ENCODE measurements at places on chromosomes 7 and 10.

GRCh38 chr10:28587970-28588290, 55.0 kb downstream of the WAC start:
- DNase-seq: no peak

DNA sequence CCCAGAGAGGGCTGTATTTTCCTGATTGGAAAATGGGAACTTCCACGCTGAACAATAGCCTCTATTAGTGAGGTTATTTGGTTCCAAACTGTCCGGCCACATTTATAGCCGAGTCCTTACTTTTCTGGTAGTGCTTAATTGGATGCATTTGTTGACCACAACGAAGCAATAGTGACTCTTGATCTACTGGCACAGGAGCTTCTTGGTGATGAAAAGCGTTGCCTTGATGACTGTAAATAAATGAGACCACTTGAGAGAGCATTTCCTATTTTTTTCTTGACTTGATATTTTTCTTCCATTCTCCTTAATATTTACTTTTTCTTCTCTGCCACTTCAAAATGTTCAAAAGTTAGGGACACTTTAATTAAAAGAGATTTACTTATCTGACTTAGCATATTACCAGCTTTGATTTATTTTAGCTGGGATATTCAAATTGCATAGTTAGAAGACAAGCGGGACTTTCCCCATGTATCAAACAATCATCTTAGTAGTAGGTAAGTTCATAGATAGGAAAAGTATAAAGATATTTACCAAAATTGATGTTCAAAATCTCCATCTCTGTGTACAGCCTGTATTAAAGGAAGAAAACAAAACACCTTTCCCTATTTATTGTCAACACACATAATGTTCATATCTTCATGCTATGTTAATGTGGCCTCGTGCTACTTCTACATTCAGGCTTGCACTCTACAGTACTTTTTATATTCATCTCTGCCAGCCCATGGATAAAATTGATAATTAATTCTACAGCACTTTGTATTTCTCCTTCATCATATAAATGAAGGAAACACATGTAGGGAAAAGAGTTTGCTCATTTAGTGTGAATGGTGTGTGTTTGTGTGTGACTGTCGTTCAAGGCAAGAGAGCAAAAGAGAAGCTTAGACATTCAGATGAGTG, 5.1 kb upstream of the SP8 start:
- DNase-seq: no peak

GRCh38 chr7:85516675-85517074, 329.8 kb upstream of the SEMA3D start:
- no peak for DNase-seq

- DNase-seq: no peak
Observed at GRCh38 chr10:122454603-122455080, at the start of gene ARMS2. Gene ARMS2, plus strand, starts transcription at chr10:122454653. Its CDS starts 75 bp downstream, at chr10:122454728.

DNA sequence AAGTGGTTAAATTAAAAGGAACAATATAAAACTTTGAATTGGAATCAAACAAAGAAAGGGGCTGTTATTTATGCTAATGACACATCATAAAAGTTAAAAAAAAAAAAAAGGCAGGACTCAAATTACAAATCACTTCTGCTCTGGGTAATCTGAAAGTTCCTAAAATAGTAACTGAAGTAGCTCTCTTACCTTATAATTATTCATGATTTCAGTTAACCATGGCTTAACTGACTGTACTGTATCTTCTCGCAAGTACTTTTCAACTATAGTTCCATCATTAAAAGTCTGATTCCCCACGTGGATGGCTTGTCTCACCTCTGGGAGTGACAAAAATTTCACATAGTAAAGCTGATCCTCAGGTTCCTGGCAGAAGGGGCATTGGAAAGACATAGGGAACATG, 82.5 kb downstream of the CPVL start:
- DNase-seq: no peak

DNA sequence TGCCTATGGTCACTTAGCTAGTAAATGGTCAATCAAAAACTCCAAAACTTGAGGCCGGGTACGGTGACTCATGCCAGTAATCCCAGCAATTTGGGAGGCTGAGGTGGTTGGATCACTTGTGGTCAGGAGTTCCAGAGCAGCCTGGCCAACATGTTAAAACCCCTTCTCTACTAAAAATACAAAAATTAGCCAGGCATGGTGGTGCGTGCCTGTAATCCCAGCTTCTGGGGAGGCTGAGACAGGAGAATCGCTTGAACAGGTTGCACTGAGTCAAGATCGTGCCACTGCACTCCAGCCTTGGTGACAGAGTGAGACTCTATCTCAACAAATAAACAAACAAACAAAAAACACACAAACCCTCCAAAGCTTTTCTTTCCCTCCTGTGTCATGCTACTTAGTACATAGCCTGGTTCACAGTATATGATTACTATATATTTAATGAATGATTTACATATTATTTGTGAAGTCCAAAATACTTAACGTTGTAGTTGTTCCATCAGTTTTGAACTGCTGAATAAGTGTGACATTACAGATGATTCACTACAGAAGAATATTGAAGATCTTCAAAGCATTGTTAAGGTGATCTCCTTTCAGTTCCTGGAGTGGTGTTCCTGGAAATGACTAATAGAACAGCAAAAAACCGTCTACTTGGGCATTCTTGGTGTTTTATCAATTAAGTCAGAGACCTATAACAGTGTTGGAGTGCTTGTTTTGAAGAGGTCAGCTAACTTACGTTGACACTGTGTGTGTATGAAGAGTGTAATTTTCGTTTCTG, 72.9 kb downstream of the ADK start:
- no peak for DNase-seq

DNA sequence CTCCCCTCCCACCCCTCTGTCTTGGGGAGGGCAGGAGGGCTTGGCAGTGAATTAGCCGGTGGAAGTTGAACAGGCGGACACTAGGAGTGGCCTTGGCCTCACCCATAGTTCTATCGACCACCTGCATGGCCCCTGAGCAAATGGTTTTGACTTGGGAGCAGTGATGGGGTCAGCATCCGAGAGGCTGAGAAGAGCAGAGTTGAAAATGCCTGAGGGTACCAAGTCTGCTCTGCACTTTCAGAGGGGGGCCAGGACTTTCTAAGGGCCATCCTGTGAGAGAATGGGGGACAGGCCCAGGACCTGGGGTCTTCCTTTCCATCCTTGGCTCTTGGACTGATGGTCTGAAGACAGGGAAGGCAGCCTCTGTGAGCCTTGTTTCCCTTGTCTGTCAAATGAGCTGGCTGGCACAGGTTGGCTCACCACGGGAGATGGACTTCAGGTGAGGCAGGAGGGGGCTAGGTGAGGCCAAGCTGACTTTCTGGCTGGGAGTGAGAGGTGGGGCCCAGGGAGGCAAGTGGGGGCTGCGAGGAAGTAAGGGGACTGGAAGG, 29.4 kb downstream of the CDH23 start:
- DNase-seq: no peak

GRCh38 chr7:125254566-125254965, 324.9 kb upstream of the POT1 start:
- no peak for DNase-seq

DNA sequence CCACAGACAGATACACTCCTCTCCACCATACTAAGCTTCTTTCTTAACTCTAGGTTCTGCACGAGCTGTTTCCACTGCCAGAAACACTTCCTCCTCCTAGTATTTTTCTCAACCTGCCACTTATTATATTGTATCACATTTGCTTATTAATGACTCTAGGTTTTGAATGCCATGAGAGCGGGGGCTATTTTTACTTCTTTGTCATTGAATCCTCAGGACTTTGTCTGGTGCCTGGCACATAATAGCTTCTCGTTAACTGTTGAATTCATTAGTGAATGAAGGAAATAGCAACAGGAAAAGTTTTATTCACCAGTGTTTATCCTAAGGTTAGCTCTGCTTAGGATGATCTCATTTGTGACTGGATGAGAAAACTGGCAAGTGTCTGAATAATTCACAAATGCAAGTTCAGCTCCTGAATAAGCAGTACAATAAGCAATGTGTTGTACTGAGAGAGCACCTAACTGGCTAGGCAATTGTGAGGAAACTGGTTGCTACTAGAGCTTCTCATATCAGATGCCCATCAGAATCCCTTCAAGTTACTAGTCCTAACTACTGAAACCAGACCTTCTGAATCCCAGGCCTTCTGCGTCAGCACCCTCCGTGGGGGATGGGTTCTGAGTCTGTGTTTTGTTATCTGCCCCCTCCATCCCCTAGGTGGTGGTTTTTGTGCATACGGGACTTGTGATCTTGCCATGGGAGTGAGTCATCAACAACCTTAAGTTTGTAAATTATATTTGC, 92.7 kb downstream of the LSMEM1 start:
- DNase-seq: no peak

- no peak for DNase-seq
Observed at GRCh38 chr10:133100706-133101415, 13.1 kb downstream of the ADGRA1 start.

DNA sequence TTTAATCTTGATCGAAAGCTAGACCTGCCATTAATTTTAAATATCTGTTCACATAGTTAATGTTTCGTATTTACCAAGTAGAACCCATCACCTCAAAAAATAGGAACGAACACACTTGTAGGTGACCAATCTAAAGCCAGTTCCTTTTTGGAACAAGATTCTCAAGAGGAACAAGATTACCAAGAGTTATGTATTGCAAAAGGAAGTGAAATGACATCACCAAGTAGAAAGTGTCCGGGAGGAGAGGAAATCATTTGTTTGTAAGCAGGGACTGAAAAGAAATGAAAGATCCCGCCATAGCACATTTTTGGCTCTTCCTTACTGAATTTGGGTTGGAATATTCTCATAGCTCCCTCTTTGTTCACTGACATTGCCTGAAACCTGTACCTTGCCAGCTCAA, 1200.5 kb downstream of the SORCS1 start:
- no peak for DNase-seq

DNA sequence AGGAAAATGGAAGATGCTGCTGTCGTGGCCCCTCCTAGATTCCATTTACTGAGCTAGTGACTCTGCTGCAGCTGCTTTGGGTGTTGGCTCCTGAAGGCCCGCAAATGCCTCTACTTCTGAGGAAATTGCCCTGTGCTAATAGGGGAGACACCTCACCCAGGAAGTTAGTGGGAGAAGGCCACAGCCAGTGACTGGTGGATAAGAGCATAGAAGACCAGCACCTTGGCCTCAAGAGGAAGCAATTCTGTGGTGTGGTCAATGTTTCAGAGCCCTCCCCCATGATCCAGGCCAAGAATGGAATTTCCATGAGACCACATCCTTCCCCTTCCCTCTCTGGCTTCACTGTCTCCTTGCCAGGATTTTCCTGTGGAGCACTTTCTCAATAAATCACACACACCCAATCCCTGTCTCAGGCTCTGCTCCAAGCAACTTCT, 25.0 kb upstream of the FZD1 start:
- no peak for DNase-seq

- DNase-seq: no peak
Observed at GRCh38 chr7:96822824-96823223, 113.2 kb upstream of the SEM1 start.

DNA sequence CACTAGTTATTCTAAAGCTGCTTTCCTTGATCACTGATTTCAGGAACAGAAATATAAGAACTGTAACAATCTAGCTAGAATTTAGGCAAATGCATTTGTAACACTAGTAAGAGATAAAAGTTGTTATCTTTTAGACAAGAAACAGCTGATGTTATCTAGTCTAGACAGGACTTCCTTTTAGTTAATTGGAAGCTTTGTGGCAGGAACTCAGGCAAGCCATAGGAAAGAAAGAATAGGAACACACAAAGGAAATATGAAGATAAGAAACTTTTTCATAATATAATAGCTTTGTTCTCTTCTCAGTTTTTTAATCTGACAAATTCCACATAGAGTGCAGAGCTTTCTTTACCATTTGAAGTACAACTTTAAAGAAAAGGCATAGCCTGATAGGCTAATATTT, 59.0 kb upstream of the AGR3 start:
- no peak for DNase-seq

DNA sequence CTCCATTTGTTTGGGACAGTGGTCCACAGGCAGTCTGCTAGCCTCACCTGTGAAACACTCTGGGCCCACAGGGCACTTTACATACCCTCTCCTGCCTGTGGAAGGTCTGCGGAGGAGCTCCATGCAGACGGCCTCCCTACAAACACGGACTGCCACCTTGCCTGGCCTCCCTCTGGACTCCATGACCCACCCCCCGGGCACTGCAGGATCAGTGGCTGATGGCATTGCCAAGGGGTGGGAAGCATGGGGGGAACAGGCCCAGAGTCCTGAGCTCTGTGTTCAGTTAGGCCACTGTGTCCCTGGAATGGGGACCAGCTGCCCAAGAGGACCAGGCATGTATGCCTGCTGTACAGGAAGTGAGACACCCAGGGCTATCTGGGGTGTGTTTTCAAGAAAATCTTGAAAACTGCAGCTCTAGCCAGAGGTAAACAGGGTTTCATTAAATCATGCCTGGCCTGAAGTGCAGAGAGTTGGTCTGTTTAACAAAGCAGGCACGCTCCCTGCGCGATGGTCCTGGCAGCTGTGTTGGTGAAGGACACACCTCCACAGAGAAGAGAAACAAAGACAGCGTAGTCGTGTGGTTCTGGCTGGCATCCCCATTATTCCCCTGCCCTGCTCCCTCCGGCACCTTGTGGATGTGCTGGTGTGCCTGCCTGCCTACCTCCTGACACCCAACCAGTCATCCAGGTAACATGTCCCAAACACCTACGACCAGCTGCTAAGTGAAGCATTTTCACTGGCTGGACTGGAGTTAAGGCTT, 470.8 kb upstream of the ZMIZ1 start:
- no peak for DNase-seq

DNA sequence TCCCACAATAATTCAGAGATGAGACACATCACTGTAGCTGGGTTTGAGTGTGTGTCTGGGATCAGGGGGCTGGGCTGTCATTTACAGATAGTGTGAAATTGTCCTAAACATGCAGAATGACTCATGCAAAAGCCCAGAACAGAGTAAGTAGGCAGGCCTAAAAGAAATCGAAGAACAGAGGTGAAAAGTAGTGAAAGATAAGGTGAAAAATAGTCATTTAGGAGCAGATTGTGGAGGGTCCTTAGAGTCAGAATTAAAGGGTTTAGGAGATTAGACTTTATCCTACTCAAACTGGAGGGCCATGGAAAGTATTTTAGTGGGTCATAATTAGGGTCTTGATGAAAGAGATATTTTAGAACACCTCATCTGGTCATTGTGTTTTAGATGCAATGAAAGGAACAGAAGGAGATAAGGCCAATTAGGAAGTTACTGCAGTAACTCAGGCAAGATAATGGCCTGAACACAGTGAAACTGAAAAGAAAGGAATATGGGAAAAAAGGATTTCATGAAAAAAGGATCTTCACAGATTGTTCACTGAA, 58.3 kb upstream of the NEBL start:
- DNase-seq: no peak

- DNase-seq: no peak
Observed at GRCh38 chr10:43078986-43079273, 2.1 kb downstream of the RET start.

- DNase-seq: no peak
Observed at GRCh38 chr7:13027321-13027720, 339.9 kb downstream of the ARL4A start.

- DNase-seq: no peak
Observed at GRCh38 chr10:113004069-113004618, 54.1 kb downstream of the TCF7L2 start.

DNA sequence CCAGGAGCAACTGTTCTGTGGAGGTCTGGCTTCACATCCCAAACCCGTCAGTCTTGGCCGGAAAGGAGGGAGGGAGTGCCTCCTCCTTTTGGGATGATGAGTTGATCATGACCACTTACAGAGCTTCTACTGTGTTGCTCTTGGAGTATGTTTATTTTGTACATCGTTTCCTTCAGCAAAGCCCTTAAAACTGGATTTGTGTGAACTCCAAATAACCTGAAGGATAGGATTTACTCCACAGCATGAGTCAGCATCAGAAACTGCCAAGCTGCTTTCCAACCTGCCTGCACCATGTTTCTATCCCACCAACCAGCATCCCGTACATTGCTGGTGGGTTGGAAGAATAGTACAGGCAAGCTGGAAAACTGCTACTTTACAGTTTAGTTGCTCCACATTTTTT, 3.5 kb downstream of the CCDC201 start:
- no peak for DNase-seq
